Urinary bladder (tissue), 4 donors: ENCODE measurements at places on chromosomes 1 and 21. TPM values are rescaled to one million over a fixed set of nuclear protein-coding genes. Genes with fewer than 3 reads are reported as not detected.

- DNase-seq: no peak
These were observed 10.2 kb downstream of the MAP7D1 start for GRCh38 chr1:36166136-36166535.

DNA sequence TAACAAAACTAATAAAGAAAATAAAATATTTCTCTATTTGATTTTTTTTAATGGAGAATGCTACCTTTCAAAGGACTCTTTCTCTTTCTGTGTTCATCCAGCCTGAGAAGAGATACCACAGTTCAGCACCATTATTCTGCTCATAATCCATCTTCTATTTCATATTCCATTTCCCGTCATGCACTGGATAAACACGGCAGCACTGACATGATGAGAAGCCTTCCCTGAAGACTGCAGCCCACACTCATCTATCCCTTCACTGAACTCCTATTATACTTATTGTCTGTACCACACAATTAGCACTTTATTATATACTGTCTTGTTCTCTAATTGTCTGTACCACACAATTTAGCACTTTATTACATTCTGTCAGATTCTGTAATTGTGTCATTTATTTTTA lies 10.7 kb upstream of the NPL start:
- no peak for DNase-seq

DNA sequence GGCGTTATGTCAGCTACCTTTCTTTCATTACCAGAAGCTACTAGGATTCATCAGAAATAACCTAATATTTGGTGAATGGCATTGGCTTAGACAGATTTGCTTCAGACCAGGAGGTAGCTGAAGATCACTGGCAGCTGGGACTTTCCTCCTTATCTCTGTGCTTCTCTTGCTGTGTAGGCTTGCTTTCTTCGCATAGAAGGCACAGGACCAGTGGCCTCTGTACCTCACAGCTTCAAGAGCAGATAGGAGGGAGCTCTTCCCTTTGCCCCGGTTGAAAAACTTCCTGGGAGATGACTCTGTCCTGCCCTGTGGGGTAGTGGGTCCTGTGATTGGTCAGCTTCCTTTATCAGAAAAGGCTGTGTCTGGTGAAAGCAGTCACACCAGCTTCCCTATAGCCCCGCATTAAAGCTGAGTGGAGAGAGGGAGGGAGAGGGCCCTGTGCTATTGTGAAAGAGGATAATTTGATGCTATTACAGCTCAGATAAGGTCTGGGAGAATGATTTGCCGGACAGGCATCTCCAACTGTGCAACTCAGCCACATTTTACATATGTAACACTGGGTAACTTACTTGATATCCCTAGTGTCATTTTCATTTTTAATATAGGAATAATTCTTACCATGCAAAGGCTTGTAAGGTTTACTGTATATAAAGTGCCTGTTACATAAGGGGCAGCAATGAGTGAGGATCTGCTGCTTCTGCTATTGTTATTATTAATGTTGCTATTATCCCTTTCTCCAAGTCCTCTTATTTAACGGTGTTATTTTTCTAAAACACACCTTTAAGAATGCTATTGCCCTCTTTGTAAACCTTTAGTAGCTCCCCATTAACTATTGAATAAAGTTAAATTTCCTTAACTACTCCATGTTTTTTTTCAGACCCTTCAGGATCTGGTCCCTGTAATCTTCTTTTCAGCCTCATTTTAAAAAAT lies 31.6 kb downstream of the OSBPL9 start:
- peak; percentile 41 for DNase-seq

- DNase-seq: no peak
These were observed 1.7 kb downstream of the RAB7B start for GRCh38 chr1:206001476-206001888.

THEMIS2 gene
- polyA plus RNA-seq: 17.6 TPM

DNA sequence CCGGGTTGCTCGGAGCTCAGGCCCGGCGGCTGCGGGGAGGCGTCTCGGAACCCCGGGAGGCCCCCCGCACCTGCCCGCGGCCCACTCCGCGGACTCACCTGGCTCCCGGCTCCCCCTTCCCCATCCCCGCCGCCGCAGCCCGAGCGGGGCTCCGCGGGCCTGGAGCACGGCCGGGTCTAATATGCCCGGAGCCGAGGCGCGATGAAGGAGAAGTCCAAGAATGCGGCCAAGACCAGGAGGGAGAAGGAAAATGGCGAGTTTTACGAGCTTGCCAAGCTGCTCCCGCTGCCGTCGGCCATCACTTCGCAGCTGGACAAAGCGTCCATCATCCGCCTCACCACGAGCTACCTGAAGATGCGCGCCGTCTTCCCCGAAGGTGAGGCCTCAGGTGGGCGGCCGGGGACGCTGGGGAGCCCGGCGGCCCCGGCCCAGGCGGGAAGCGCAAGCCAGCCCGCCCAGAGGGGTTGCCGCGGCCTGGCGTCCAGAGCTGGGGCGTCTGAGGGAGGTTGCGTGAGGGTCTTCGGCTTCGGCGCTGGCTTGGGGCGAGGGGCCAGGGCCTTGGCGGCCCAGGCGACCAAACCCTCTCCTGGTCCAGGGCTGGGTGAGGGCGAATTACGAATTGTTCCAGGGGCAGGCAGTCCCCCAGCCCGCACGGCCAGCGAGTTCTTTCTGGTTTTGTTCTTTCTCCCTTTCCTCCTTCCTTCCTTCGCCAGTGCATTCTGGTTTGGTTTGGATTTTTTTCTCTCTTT lies 805 bp downstream of the SIM2 start:
- no peak for DNase-seq

SDHC gene
- polyA plus RNA-seq: 160 TPM

GRCh38 chr1:5515501-5515900 lies 476.7 kb downstream of the NPHP4 start:
- DNase-seq: no peak

GRCh38 chr1:198798923-198799386 lies 160.1 kb downstream of the PTPRC start:
- no peak for DNase-seq

DNA sequence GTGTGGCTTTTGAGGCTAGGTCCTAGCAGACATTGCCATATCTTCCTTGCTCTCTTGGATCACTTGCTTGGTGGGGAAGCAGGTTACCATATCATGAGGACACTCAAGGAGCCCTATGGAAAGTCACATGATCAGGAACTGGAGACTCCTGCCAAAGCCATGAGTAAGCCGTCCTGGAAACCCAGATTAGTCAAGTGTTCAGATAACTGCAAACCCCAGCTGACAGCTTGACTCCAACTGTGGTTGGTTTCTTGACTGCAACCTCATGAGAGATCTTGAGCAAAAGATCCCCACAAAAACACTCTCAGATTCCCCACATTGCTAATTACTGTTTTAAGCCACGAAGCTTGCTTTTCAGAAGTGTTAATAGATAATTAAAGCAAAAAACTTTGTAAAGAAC lies 58.6 kb downstream of the CACNA1E start:
- DNase-seq: no peak

CLDN17 gene
- polyA plus RNA-seq: not detected

- DNase-seq: no peak
These were observed 21.5 kb downstream of the PDPN start for GRCh38 chr1:13605159-13605558.

GRCh38 chr21:32330784-32331311 lies 32.2 kb downstream of the MRAP start:
- DNase-seq: no peak

- no peak for DNase-seq
These were observed 2.6 kb downstream of the PDE4B start for GRCh38 chr1:65795311-65795710.

DNA sequence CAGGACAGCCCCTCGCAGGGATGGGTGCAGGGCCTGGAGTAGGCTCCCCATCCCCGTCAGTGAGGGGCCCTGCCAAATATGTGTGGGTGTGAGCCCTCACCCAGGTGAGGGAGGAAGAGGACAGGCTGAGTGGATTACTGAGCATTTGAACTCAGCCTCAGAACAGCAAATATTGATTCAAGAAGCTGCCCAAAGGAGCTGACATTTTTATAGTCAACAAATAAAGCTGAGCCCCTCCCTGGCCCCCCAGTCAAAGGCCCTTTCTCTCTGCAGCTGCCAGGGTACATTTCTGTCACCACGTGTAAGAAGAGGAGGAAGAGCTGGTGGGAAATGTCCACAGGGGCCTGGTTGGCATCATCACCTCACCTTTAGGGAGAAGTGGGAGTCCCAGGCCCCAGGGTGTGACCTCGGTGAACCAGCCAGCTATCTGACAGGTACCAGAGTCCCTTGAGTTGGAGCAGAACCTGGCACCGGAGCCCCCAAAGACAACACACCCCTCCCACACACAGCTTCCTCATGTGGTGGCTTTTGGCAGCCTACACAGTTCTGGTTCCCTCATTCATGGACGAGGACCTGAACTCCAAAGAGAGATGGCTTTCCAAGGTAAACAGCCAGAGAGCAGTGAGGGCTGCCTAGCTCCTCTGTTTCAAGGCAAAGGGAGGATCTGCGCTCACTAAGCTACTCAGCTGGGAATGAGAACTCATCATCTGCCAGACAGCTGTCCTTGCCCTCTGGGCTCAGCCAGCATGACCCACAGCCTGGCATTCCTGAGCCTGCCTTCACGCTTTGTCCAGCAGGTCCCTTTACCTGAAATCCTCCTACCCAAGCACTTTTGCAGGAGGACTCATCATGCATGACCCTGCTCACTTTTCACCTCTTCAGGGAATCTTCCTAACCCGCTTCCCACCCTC lies 43.0 kb upstream of the TENT5C start:
- DNase-seq: peak; percentile 39

GJA9 gene
- polyA plus RNA-seq: not detected

CFH gene
- polyA plus RNA-seq: 411 TPM

LRIG2 gene
- 4.5 TPM for polyA plus RNA-seq

DNA sequence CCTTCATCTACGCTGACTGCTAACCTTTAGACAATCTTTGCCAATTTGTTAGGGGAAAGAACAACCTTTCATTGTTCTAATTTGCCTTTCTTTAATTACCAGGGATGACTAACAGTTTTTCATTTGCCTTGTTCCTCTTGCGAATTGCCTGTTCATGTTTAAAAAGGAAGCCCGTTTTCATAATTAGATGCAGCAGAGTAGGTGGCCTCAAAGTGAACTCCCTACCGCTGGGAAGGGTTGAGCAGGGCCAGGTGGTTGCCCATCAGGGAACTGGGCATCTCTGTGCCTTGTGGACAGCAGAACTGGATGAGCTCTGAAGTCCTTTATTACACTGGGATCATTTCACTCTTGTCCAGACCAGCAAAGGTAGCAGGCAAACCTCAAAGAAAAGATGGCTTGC lies 59.0 kb downstream of the HIVEP3 start:
- DNase-seq: no peak

DNA sequence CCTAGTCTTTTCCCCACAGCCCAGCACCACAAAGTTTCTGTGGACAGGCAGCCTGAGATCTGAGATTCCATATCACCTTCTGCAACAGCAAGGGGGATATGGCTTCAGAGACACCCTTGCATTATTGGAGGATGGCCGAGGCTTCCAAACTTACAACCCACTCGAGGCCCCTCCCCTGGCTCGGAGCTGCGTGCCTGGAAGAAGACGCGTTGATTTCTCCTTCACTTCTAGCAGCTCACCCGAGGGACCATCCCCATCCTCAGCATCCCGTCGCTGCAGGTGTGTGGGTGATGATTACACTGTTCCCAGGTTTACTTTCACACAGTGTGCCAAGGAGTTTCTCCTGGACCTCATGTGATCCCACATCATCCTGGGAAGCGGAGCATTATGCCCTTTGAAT lies 277.9 kb downstream of the MATN1 start:
- no peak for DNase-seq

DNA sequence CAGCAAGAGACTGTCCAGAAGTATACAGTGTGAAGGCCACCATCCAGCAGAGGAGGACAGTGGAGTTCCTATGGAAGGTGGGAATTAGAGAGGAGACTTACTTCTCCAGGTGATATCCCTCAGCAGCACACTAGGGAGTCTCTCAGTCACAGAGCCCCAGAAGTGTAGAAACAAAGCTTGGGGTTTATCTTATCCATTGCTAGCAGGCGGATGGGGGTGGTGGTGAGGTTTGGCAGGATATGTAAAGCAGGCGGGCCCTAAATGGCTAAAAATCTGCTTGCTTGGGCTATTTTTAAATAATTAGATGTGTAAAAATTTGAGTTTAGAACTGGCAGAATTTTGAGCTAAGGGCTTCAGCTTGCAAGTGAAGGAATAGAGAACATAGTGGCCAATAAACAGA lies 50.1 kb upstream of the RGS18 start:
- DNase-seq: no peak

FHL3 gene
- polyA plus RNA-seq: 89.6 TPM

ITGB2 gene
- 39.9 TPM for polyA plus RNA-seq

- DNase-seq: no peak
These were observed 831.6 kb downstream of the BRINP3 start for GRCh38 chr1:189646066-189646465.

DNA sequence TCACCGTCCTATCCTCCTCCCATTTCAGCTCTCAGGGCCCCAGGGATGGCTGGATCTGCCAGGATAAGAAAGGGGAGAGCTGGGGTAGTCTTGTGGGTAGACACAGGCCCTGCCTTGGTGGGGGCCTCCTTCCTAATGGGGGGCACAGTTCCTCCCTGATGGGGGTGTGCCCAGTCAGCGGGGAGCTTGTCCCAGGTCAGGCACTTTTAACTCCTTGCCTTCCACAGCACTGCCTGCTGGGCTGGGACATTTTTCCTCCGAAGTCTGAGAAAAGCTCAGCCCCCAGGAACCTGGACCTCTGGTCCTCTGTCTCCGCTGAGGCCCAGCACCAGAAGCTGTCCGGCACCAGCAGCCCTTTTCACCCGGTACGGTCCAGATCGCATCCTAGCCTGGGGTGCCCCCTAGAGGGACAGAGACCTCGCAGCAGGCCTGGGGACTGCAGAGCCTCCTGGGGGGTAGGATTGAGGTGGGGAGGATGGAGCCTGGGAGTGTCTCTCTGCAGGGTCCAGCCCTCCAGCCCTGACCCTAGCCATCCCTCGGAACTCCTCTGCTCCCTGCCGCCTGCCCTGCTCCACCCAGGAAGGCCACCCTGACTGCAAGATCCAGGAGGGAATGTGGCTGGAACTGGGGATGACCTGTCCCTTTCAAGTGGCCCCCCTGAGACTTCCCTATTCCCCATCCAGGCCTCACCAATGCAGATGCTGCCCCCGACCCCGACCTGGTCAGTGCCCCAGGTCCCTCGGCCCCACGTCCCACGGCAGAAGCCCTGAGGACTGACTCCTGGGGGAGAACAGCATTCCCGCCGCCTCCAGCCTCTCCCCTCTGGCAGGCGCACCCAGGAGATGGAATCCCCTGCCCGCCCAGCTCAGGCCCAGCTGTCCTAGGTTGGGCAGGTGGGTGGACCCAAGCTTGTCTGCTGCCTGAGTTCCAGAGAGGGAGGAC lies 12.0 kb downstream of the MIIP start:
- no peak for DNase-seq

OPRD1 gene
- not detected for polyA plus RNA-seq
